ENCODE measurements at places on chromosomes 3 and 15. TPM values are rescaled to one million over a fixed set of nuclear protein-coding genes. Genes with fewer than 3 reads are reported as not detected.

Gene USP13
- 86.2 TPM for polyA plus RNA-seq

Gene EIF5A2
- 3.0 TPM for polyA plus RNA-seq

DNA sequence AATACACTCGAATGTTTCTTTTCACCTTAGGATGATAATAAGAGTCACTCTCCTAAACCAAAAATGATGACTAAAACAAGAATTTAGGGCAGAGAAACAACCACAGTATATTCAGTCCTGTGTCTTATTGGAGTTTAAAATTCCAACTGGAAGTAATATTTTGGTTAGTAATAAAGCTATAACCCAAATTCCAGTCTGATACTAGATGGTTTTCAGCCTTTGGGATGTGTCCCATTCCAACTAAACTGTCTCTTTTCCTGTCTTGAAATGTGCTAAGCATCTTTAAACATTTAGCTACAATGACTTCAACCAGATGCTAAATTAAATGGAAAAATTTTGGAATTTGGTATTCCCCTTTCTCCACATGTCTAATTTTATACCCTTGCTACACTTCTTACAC is 510.0 kb downstream of the ROBO1 start:
- DNase-seq: no peak

DNA sequence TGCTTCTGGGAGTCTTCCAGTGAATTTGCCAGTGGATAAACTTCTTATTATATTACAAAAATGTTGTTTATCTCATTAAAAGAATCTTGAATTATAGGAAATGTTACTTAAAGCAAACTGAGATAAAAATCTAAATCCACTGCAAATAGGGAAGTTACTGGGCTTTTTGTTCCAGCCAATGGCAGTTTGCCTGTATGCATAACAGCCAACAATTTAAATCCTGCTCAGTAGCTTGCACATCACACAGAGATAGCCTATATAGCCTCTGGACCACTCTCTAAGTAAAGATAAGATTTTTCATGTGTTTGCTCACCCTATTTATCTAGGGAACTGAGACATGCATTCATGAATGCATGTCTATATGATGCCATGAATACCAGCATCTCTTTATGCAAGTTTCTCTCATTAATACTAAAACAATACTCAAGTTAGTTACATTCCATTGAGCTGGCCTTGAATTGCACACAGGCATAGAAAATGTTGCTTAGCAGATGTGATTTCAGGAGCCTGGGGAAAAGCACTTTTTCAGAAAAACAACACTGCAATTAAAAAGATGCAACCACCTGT is 92.1 kb upstream of the GPR149 start:
- no peak for DNase-seq

All from psoas muscle (tissue), 8 donors.